Eye (tissue), 1 donor: ENCODE measurements at places on chromosomes 7 and 10.
A peak's percentile ranks its signal among the peaks of the same experiment; 100 is the strongest.

- DNase-seq: no peak
Measured at GRCh38 chr10:62732841-62733653, 71.5 kb upstream of the ADO start.

- no peak for DNase-seq
Measured at GRCh38 chr10:79482741-79483140, 29.6 kb upstream of the EIF5AL1 start.

GRCh38 chr7:29749701-29750321, 56.5 kb upstream of the WIPF3 start:
- no peak for DNase-seq

DNA sequence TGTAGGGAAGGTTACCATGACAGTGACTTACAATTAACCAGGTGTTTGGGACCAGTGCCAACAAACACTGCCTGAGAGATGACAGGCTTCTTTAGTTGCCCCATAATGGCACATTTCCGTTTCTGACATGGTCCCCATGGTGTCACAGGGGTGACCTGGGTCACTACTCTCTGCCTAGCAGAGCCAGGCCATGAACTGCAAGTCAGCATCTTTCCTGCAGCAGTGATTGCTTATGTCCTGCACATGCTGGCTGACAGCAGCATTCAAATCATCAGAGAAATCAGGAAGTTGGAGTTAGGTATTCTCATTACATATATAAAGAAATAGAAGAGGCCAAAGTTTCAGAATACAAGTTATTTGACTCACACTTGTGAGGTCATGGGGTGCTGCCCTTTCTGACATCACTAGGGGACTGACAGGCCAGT, 47.1 kb upstream of the ZNRF2 start:
- DNase-seq: no peak

- no peak for DNase-seq
Measured at GRCh38 chr7:130139193-130139960, 65.8 kb downstream of the TMEM209 start.

DNA sequence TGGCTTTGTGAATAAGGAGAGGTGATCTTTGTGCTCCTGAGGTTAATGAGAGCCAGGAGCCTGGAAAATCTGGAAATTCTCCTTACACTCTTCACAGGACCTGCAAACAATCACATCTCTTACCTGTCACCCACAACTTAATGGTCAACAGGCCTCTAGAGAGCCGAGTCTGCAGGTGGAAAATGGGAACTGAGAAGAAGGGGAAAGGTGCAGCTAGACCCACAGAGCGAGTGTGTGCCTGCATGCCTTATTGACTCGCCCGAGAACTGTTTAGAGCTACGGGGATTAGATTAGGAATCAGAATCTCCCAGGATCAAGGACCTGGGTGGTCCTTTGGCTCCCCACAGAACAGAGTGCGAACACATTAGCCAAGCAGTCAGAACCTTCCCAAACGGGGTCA, 329.6 kb downstream of the PTEN start:
- no peak for DNase-seq

- no peak for DNase-seq
Measured at GRCh38 chr7:108419961-108420908, 36.0 kb downstream of the NRCAM start.

DNA sequence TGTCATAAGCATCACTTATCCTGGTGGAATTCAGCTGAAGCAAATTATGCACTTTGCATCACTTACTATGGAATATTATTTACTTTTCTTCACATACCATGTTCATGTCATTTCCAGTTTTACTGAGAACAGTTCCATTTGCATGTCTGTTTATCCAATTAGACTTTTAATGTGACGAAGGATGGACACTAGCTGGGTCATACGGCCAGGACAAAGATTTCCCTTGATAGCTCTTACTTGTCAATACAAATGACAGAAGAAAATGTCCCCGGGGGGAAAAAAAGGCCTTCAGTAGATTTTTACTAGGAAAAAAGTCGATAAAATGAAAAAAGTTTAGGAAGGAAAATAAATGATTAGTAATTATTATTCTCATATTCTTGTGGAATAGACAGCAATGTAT, 106.6 kb downstream of the RAPGEF5 start:
- peak; percentile 23 for DNase-seq

- DNase-seq: no peak
Measured at GRCh38 chr7:94431619-94432280, 37.1 kb downstream of the COL1A2 start.

- no peak for DNase-seq
Measured at GRCh38 chr10:62528441-62528840, 154.3 kb downstream of the ZNF365 start.
